Lower lobe of right lung (tissue), 2 donors: ENCODE measurements at places on chromosomes 2 and 18. TPM values are rescaled to one million over a fixed set of nuclear protein-coding genes. Genes with fewer than 3 reads are reported as not detected.

DNA sequence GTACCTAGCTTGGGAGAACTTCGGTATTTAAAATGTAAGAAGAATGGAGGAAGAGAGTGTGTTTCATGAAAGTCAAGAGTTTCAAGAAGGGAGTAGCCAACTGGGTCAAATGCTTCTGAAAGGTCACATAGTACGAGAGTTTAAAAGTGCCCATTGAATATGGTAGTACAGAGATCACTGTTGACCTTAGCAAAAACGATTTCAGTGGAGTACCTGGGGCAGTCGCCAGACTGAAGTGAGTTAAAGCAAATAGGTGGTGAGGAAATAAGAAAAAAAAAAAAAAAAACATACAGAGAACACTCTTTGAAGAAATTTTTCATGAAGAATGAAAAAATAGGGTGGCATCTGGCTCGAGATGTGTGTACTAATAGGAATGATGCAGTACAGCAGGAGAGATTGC is 11.5 kb downstream of the LIPT1 start:
- H3K4me3 ChIP-seq, result no peak overlapping the region
- H3K4me1 ChIP-seq, result peaks cover 8% of the 10 kb centered on the region
- DNase-seq, result no peak
- H3K36me3 ChIP-seq, result peaks cover 58% of the 10 kb centered on the region

DNA sequence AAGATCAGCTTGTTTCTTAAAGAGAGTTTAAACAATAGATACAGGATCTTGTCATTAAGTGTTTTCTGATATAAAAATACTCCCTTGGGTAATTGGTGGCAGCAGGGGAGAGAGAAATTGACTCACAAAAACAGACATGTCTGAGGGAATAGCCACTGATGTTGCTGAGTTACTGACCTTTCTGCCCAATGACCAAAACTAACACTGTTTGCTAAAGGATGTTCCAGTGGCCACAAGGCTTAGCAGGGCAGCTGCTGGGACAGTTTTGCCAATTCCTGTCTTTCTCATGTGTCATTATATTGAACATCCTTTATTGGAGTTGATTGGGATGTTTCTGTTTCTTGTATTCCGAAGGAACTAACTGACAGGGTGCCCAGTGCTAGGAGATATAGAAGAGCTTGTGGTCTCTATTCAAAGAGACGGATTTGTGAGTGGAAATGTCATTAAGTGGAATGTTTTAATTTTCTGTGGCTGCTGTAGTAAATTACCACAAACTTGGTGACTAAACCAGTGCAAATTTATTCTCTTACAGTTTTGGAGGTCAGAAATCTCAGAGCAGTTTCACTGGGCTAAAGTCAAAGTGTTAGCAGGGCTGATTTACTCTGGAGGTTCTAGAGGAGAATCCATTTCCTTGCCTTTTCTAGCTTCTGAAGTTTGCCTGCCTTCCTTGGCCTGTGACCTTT is 124.8 kb upstream of the RMDN2 start:
- no peak overlapping the region for H3K27ac ChIP-seq
- no peaks in the 10 kb centered on the region for H3K27me3 ChIP-seq
- no peaks in the 10 kb centered on the region for H3K36me3 ChIP-seq
- no peak overlapping the region for H3K4me3 ChIP-seq

DNA sequence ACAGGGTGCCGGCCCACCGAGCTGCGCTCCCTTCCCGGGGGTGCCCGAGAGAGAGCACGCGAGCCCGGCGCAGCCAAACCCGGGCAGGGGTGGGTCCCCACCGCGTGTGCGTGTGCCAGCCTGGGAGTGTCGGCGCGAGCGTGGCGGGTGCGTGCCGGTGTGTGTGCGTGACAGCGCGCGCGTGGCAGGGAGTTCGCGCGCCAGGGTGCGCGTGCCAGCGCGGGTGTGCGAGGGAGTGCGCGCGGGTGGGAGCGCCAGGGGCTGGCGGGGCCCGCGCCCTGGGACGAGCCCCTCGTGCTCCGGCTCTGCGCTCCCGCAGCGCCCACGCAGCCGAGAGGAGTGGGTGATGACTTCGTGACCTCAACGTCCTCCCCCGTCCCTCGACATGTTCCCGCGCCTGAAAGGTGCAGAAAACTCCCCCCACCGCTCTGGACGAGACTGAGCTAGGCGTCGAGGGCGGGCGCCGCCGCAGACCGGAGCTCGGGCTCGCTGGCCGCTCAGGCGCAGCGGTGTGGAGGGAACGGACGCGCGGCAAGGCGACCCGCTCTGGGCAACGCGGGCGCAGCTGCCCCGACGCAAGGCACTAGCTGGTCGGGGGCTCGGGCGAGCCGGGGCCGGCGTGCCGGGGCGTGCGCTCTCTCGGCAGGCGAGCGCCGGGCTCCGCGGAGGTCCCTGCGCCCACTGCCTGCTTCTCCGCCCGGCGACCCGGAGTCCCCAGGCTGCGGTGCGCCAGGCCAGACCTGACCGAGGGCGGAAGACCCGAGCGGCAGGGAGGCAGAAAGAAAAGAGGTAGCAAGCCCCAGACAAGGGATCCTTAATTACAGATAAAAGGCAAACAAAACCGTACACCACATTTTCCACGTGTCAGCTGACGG is 582.8 kb downstream of the ZEB2 start:
- peaks cover 22% of the 10 kb centered on the region for H3K27me3 ChIP-seq
- peak; percentile 47 for DNase-seq
- peak overlapping the region; percentile 57 for H3K4me3 ChIP-seq
- H3K27ac ChIP-seq, result peak overlapping the region; percentile 92

- H3K36me3 ChIP-seq, result no peaks in the 10 kb centered on the region
- H3K27me3 ChIP-seq, result no peaks in the 10 kb centered on the region
- no peak for DNase-seq
- no peak overlapping the region for H3K4me3 ChIP-seq
- H3K27ac ChIP-seq, result no peak overlapping the region
- H3K4me1 ChIP-seq, result no peaks in the 10 kb centered on the region
These were observed 137.5 kb upstream of the RNF152 start for GRCh38 chr18:62030091-62030985.

AUP1 gene
- total RNA-seq, result 122 TPM

NYAP2 gene
- total RNA-seq, result 1.1 TPM

MOCOS gene
- 4.2 TPM for total RNA-seq
